ENCODE measurements at places on chromosomes 7 and 10.

DNA sequence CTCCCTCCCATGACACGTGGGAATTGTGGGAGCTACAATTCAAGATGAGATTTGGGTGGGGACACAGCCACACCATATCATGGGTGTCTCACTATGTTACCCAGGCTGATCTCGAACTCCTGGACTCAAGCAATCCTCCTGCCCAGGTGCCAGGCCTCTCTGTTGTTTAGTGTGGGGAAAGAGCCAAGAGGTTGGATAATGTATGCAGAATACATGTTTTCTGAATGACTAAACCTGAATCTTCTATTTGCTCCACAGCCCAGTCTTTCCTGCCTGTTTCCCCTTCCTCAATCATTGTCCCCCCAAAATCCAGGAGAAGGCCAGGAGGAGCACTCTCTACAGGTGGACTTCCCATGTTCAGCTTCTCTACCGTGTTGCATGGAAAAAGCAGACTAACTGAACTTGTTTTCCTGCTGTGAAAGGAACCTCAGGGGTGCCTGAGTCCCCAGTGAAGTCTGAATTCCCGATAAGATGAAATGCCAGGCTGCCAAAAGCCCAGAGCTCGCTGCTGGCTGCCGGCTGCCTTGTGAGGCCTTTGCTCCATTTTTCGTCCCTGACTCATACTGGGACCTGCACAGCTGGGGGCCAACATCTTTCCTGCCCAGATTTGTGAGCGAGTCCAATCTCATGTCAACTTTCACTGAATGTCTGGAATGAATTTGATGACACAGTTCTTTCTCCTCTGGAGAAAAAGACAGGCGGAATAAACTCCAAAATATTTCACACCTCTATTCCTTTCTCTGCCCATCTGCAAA is 588.0 kb downstream of the CALN1 start:
- no peak for DNase-seq

DNA sequence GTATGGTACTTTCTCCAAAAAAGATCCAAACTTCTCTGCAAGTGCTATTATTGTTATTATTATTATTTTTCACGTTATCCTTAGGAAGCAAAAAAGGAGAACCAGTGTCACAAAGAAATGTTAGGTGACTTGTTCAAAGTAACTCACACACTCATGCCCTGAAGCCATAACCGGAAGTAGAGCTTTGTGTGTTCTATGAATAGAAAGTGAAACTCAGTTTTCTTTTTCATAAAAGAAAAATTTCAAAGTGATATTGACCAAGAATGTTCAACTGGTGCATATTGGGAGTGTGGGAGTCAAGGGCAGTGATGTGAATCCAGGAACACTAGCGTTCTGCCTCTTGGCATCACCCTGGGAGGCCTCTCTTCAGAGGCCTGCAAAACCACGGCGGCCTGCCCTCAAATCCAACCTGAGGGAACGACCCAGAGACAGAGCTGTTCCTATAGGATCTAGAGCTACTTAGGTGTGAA is 106.1 kb downstream of the PRKCQ start:
- DNase-seq = no peak

- DNase-seq = no peak
Observed at GRCh38 chr7:25402532-25402931, 174.2 kb upstream of the NPVF start.

- no peak for DNase-seq
Observed at GRCh38 chr10:100006243-100006886, 3.4 kb downstream of the DNMBP start.

GRCh38 chr7:127415060-127415742 is 22.7 kb upstream of the ZNF800 start:
- DNase-seq = no peak

- no peak for DNase-seq
Observed at GRCh38 chr10:77560471-77560870, 77.1 kb downstream of the KCNMA1 start.

GRCh38 chr7:130897515-130898419 is 163.8 kb upstream of the KLF14 start:
- DNase-seq = no peak

- DNase-seq = no peak
Observed at GRCh38 chr7:148717266-148717793, 18.6 kb downstream of the CUL1 start.

DNA sequence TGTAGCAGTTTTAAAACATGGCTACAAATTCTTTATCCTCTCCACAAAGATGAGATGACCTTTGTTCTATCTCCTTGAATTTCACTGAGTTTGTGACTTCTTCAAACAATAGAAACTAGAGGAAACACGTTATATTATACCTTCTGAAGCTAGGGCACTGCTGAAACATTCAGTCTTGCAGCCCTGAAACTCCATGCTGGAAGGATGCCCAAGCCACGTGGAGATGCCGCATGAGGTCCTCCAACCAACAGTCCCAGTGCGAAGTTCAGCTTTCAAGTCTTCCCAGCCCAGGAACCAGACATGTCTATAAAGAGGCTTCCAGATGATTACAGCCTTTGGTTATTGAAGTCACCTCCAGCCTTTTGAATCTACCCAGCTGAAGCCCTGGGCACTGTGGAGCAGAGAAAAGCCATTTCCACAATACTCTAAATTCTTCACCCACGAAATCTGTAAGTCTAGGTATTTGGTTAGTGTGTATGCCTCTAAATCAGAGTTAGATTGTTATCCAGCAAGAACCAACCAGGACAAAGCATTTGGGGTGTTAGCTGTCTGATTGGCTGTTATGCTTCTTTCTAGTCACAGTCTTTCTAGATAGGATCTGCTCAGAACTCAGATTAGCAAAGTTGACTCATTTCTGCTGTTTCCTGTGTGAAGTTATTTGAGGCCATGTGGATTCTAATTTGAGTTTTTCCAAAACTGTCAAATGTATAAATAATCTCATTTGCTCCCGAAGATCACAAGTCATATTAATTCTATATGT is 186.5 kb upstream of the TMEM72 start:
- DNase-seq = no peak
